Gastrocnemius medialis (tissue), 4 donors: ENCODE measurements at places on chromosomes 7 and 10. TPM values are rescaled to one million over a fixed set of nuclear protein-coding genes. Genes with fewer than 3 reads are reported as not detected.

The TAF5 gene
- 4.5 TPM for total RNA-seq

The FAM25C gene
- total RNA-seq, result not detected

The BTBD16 gene
- total RNA-seq, result not detected

The ARPC1A gene
- 50.2 TPM for total RNA-seq

The GARS1 gene
- total RNA-seq, result 60.6 TPM

GRCh38 chr10:65294329-65294728 is 1631.5 kb upstream of the LRRTM3 start:
- H3K27me3 ChIP-seq, result no peaks in the 10 kb centered on the region
- H3K36me3 ChIP-seq, result no peaks in the 10 kb centered on the region
- H3K4me3 ChIP-seq, result no peak overlapping the region
- no peak for DNase-seq
